ENCODE measurements at places on chromosomes 11 and 22.

DNA sequence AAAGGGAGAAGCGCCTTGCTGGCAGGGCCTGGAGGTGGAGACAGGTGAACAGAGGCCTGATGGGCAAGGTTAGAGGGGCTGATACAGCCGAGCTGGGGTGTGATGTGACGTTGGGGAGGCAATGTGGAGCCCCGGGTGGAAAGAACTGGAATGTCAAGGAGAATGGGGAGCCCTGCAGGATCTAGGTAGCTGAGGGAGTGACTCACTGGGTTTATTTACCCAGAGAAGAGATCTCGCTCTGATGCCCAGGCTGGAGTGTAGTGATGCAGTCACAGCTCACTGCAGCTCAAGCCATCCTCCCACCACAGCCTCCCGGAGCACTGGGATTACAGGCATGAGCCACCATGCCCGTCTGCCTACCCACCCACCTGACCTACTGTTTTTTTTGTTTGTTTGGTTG is 1.9 kb upstream of the CYB5R3 start:
- no peak for DNase-seq

DNA sequence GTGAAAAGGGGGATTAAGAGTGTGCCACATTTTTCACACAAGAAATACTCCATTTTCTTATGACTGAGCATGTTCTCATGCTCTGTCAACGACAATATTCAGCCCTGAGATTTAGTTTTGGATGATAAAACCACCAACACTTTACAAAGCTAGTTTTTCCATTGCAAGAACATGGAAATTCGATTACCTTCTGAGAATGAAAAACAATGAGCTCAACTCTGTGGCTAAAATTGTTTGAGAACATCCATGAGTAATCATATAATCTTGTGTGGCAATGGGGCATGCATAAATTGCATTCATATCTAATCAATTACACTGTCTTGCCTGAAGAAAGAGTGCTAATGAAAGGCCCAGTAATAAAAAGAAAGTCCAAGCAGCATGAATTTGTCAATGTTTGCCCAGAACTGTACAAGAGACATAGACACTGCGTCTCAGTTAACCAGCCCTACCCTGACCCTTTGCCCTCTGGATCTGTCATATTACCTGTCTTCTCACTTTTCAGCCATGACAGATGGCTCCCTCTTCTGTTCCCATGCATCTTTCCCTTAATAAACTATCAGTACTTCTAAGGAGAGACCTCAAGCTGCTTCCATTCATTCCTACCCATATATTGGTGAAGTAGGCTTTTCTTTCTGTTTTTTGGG is 253.4 kb downstream of the FAM76B start:
- DNase-seq, result peak; percentile 65

DNA sequence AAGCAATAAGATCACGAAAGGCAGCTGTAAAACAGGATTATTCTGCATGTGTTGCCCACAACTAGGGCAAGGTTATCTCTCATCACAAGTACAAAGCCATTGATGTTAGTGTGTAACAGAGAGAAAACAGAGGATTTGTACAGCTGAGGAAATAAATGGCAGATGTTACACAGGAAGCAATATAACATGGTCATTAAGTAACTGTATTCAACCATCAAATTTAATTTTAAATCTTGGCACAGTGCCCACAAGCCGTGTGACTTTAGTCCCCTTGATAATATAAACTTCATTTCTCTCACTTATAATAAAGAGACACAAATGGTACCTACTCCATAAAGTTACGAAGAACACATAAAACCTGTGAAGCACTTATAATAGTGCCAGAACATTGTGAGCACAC is 17.3 kb downstream of the OR51E2 start:
- DNase-seq, result no peak

GRCh38 chr11:78149646-78150045 is 10.2 kb upstream of the ALG8 start:
- DNase-seq, result peak; percentile 48

- DNase-seq, result no peak
Measured at GRCh38 chr22:49748514-49748913, 79.2 kb downstream of the BRD1 start.

DNA sequence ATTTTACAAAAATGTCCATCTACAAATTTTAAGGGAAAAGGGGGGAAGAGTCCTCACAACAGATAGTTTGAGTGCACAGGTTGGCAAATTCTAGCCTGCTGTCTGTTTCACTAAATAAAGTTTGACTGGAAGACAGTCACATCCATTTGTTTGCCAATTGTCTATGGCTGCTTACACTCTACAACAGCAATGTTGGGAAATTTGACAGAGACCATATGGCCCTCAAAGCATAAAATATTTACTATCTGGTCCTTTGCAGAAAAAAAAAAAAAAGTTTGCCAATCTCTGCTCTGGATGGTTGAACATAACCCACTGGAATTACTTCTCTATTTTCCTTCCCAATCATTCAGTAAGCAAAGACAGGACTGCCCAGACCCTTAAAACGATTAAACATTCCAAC is 88.2 kb downstream of the FCHSD2 start:
- DNase-seq, result no peak

- no peak for DNase-seq
Measured at GRCh38 chr11:1883346-1884302, 8.1 kb downstream of the PRR33 start.

GRCh38 chr11:110106713-110107274 is 13.6 kb downstream of the ZC3H12C start:
- DNase-seq, result no peak

- DNase-seq, result no peak
Measured at GRCh38 chr22:24473284-24473683, 21.8 kb upstream of the UPB1 start.
